ENCODE measurements at places on chromosomes 7 and 10.
A peak's percentile ranks its signal among the peaks of the same experiment; 100 is the strongest.

- peak; percentile 78 for DNase-seq
These were observed 9.2 kb downstream of the AKR1B1 start for GRCh38 chr7:134449680-134450079.

DNA sequence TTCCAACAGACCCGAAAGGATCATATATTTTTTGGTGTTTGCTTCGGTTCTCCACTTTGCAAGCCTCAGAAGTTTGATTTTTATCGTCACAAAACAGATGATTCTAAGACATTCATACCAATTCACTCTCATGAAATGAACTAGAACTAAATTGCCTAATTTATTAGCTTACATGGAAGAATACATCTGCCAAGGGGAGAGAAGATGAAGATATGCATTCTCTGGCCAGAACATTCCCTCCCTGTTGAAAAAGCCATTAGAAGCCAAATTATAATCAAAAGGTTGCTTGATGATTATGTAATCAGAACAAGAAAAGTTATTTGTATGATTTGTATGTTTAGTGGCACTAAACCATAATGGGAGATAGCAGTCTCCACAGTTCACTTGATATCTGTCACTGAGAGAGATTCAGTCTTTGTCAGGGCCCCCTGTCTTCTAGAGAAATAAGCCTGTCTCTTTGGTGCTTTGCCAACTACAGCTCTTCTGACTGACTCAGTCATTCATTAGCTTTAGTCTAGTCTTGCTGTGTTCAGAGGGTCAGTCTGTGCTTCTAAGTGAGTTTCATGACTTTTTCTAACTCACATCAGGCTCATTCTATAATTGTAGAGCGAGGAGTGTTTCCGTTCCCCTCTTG lies 95.3 kb upstream of the GNAI1 start:
- peak; percentile 26 for DNase-seq

GRCh38 chr10:11145495-11145855 lies 127.8 kb downstream of the CELF2 start:
- no peak for DNase-seq

DNA sequence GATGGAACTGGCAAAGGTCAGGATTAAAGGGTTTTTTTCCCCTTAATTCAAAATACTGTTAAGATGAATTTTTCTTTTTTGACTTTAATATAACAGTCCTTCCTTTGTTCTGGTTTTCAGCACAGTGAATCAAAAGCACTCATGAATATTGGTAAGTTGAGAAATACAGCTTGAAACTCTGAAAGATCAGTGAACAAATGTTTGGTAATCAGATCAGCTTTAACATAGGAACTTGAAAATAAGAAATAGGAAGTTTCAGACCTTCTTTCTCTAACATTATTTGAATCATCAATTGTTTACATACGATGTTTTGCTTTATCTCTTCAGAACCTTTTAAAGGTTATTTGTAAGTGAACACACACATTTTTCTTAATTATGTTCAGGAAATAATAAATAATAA lies 90.5 kb downstream of the SGMS1 start:
- no peak for DNase-seq

DNA sequence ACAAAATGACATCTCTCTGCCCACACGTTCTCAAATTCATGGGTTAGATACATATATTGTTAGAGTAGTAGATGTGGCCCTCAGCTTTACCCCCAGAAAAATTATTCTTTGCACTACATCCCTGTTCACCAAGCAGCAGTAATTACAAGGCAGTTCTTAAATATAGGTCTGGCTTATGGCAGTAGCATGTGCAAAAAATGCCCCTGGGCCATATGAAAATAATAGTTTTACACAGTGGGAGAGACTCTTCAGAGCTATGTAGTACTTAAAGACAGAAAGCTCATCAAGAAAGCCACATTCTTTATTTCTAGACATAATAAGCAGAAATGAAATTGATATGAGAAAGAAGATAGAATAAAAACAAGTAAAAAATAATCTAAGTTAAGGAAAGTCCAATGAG lies 196.3 kb upstream of the FOXP2 start:
- no peak for DNase-seq

DNA sequence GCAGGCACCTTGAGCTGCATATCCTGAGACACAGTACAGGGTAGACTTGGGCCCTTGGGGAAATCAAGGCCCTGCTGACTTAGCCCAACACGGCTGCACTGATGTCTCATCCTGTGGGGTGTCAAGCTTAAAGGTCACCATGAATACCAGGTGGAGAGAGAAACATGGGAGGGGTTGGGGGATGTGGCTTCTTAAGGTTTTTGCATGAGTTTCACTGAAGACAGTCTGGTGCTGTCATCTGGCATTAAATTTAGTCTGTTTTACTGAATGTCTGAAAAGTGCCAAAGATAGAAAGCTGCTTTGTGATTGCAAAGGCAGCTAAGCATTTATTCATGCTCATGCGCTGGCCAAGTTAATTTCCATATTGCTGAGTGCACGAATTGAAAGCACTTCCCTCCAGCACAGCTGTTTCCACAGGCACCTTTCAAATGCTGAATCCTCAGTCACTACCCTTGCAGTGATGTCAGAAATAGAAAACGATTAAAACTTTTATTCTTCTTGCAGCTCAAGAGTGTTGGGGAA lies 102.1 kb downstream of the OSBPL3 start:
- peak; percentile 59 for DNase-seq

DNA sequence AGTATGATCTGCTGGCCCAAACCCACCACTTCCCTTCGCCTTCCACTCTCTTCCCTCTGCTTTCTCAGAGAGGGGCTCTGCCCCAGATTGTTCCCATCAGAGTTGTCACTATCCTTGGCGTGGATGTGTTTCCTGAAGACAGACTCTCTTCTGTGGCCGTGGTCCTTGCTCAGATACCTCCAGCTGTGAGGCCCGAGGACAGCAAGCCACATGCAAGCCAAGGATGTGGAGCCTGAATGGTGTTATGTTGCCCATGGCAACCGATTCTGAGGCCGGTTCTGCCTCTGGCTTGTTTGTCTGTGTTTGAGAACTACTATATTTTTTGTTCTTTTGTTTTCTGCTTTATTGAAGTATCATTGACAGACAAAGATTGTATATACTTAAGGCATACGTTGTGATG lies 247.4 kb upstream of the PODXL start:
- no peak for DNase-seq

DNA sequence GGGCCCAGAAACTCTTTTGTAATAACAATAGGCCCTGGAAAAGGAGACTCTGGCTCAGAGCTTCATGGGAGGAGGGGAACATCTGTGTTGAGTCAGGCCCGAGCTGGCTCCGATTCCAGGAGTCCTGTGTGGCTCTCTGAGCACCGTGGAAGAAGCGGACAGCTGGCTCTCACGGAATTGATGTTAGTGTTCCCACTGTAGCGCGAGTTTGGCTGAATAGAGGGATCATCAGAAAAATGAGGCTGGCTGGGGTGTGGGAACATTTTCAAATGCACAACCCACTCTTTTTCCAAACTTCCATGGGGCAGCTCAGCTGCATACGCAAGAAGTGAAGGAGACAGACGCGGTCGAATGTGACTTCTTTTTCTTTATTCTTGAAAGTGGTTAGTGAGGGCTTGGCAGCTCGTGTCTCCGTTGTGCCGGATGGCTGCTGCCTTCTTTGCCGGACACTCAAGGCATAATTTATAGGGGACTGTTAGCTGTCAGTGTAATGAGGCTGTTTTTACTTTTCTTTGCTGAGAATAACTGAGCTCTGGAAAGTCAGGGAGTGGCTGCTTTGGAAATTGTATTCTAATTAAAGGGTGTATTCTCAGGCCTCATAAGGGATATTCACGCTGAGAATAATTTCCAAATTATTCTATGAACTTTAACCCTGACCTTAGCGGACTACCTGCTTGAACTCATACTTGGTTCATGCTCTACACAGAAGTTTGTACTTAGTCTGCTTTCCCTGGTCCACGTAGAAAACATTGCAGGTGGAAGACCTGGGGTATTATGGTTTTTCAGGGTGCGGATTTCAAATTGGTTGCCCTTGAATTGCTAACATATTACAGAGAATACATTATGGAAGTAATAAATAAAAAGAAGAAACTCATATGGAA lies 23.1 kb downstream of the MDFIC start:
- peak; percentile 97 for DNase-seq

DNA sequence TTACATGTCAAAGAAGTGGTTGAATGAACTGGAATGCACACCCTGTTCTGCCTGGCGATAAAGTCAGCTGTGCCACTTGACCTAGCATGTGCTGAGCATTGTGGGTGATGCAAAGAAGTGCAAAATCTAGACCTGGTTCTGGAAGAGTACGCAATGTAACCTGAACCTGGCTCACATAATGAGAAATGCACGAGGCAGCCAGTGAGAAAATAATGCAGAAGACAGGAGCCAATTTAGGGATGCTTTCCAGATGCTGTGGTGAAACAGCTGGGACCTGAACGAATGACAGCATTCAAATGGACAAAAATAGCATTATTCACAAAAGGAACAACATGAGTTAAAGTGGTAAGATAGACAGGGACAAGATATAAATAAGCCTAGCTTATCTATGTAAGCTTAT lies 402.6 kb downstream of the SORCS1 start:
- DNase-seq = no peak

DNA sequence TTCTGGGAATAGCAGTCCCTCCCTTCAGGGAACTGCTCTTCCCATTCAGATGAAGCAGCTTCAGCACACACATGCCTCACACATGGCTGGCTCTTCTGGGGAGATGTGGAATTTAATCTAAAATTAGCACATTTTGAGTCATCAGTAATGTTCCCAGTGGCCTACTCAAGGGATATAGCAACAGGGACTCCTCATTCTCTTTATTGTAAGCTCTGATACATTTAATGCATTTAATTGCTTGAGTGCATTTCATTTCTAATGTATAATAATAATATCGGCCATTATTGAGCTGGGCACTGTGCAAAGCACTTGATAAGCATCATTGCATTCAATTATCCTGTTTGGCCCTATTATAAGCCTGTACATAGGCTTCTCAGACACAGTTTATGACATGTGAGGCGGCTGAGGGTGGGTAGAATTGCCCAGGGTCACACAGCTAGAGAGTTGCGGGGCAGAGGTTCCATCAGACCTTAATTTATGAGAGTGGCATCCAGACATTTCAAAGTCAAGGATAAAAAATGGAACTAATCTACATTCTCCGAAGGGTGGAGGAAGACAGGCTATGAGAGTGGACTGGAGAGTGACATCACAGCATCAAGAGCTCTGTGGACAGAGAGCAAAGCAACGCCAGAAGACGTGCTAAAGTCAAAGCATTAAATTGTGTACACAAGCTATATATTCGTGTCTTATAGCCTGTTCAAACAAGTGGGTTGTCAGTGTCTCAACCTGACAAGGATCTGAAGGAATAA lies 76.8 kb downstream of the LANCL2 start:
- peak; percentile 87 for DNase-seq

DNA sequence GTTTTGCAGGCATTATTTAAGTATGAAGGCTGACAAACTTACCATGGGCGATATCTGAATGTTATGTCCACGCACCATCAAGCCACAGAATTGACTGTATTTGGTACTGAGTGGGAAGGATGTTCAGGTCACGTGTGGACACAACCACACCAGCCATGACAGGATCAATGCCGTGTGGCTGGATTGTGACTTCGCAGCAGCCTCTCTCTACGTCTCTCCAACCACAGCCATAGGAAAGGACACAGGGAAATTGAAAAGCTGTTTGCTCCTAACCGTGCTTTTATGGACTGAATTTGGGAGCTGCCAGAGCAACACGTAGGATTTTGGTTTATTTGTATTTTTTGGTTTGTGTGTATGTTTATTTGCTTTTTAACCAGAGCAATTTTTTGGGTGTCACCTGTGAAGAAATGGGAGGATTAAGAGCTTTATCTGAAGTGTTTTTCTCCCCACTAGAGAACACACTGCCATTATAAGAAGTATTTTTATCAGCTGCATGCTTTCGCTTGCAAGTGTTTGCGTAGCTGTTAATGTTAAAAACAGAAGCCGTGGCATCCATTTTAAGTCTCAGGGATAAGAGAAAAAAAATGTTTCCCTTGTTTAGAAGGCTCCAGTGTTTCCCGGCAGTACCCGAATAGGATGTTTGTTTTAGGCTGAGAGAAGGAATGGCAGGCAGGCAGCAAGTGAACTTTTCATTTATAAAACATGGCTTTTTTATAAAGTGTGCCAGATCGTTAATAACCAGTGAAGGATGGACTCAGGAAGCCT lies 401.1 kb upstream of the NFE2L3 start:
- no peak for DNase-seq

DNA sequence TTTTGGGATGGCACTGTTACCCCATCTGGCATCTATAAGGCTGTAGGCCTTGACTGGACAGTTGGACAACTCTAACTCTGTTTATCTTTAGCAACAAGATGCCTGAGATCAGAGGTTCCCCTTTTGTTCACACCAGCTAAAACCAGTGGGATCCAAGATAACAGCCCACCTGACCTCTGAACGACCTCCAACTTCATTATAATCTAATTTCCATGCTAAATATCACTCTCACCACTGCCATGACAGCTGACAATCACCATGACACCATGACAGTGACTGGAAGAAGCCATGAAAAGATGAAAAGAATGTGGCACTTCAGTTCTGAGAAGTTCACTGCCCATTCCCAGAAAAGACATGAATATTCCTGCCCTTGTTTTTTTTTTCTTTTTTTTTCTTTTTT lies 281.4 kb upstream of the TAC1 start:
- DNase-seq = no peak

GRCh38 chr10:104487794-104488438 lies 134.3 kb downstream of the CFAP58 start:
- DNase-seq = no peak

GRCh38 chr7:43309706-43310022 lies 197.2 kb downstream of the HECW1 start:
- no peak for DNase-seq

DNA sequence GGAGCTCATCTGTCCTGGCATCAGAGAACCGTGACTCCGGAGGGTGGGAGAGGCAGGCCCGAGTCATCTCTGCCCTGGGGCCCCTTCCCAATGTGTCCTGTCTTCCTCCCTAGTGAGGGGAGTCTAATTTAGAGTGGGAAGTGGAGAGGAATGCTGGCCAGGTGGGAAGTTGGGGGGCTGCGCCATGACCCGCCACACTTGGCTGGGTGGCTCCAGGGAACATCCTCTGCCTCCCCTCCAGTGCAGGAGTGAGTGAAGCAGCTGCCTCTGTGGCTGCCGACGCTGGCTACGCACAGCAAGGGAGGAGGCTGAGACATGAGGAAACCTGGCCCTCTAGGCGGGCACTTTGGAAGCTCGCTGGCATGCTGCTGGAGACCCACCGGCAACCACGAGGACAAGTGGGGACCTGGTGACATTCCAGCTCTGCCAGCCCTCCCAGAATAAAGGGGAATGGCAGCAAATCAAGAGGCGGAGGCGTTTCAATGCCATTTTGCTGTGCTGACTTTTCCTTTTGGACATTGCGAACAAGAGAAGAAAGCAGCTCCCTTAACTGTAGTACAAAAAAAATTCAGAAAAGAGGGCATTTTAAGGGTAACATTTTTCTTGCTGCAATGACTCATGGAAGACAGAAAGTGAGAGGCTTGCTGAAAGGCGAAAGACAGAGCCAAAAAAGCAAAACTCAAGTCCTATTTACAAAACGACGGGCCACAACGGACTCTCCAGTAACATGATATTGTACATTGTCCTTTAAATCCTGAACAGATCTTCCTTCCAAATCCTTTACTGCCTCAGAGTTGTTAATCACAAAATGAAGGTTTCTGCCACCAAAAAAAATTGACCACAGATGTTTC lies 121.2 kb upstream of the PITRM1 start:
- peak; percentile 4 for DNase-seq

GRCh38 chr7:105210721-105211205 lies 178.0 kb downstream of the SRPK2 start:
- DNase-seq = no peak
